ENCODE measurements at places on chromosomes 16 and 17.

GRCh38 chr17:3510090-3510489, 34.3 kb downstream of the ASPA start:
- DNase-seq: no peak

DNA sequence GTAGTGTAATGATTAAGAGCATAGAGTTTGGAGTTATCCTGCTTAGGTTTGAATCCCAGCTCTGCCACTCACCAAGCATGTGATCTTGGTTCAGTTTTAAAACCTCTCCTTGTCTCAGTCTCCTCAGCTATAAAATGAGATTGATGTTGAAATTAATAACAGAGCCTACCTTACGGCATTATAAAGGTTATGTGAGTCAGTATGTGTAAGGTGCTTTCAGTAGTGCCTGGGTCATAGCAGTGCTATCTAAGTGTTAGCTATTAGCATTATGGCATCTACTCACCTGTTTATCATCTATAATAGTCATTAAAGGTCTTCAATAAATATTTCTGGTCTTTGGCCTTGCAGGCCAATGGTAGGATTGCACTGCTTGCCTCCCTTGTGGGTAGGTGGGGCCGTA, 53.4 kb downstream of the PRKCB start:
- no peak for DNase-seq

- no peak for DNase-seq
Measured at GRCh38 chr16:7398536-7398935, 65.9 kb downstream of the RBFOX1 start.

DNA sequence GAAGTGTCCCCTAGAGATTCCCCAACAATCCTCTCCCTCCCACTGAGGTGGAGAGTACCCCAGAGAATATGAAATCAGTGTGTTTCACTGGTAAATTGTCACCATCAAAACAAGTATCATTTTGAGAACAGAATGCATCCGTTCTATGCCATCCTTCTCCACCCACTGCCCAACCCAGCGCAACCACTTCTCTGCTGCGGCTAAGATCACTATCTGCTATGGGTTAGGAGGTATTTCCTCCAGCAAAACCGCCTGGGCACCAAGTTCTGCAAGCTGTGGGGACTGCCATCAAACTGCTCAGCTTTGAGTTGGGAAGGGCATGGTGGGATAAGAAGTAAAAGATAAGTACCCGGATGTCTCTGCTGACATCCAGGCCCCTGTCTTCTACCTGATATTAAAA, 24.4 kb downstream of the CNTNAP1 start:
- DNase-seq: no peak

GRCh38 chr17:6384481-6384880, 50.4 kb downstream of the AIPL1 start:
- DNase-seq: no peak

DNA sequence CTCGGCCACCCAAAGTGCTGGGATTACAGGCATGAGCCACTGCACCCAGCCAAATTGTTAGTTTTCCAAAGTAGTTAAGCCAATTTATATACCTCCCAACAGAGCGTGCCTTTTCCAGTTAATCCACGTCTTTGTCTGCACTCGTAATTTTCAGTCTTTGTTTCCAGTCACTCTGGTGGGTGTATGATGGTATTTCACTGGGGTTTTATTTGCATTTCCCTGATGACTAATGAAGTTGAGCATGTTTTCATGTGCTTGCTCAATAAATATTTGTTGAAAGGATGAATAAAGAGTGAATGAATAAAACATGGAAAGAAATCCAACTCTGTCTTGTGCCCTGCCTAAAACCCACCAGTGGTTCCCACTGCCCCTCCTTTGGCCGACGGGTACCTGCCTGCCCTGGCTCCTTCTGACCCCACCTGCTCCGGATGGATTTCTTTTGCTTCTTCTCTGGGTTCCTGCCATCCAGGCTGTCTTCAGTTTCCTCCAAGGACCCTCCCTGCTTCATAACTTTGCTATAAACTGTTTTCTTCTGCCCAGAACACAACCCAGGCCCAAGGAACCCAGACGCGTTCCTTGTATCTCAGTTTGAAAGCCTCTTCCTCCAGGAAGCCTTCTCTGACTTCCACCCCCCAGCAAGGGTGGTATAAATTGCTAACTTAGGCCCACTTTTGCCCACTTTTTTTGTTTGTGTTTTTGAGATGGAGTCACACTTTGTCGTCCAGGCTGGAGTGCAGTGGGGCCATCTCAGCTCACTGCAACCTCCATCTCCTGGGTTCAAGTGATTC, 3.0 kb upstream of the ABCC1 start:
- no peak for DNase-seq

- DNase-seq: no peak
Measured at GRCh38 chr17:66531851-66532295, 229.5 kb downstream of the PRKCA start.

DNA sequence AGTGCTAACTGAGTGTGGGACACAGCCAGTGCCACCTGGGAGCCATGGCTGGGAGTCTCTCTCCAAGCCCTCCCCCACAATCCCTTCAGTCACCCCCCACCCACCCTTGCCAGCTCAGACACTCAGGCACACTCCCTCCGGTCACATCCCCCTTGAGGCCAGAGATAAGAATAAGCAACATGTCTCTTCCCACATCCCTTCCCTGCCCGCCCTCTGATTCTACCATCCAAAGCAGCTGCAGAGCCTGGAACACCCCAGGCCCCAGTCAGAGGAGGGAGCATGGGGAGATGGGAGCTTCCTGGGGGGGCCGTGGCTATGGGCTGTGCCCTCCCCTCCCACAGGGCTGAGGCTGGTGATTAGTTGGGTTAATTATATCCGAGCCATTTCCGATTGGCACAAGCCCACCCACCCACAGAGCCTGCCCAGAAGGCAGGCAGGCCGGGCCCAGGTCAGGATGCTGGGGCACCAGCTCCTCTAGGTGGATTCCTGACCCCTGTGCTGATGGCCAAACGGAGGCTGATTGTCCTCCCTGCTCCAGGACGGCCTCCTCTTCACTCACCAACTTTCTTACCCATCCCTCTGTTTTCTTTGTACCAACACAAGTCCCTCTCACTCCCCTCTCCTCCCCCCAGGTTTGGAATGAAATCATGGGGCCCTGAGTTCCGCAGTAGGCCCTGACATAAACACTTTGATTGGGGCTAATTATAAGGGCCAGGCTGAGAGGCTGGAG, 28.6 kb upstream of the MEIOC start:
- no peak for DNase-seq

- DNase-seq: no peak
Measured at GRCh38 chr16:82832821-82833220, 206.1 kb downstream of the CDH13 start.

DNA sequence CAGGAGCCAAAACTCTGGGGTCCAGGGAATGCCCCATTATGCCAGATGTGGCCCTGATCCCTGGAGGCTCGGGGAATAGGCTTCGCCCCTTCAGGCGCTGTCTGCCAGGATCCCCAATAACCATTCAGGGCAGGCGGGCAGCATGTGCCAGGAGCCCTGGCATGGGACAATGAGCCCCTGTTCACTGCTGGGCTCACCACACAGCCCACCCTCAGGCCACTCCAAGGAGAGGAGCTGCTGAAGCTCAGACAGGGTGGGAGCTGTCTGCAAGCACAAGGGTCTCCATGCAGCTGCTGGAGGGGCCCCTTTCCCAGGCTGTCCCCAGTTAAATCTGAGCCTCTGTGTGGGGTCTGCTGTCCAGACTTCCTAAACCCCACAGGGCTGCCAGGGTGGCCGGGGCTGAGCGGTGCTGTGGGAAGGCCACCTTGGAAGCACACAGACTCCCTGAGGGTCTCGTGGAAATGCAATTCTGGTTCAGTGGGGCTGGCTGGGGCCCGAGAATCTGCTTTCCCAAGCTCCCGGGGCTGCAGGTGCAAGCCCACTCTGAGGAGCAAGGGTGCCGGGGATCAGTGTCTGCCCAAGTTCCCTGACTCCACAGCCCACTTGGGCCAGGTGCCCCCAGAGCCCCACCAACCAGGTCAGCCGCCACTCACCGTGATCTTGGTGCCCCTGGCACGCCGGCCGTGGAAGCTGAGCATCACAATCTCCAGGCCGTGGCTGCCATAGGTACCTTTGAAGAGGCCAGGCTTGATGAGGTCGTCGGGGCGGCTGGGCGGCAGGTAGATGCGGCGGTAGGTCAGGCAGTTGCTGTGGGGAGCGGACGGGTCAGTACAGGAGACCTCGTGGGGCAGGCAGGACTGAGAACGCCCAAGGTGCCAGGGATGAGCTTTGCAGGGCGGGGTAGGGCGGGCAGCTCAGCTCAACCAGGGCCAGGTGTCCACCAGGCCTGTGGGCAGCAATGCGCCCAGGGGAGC, 17.7 kb upstream of the C16orf95 start:
- no peak for DNase-seq

DNA sequence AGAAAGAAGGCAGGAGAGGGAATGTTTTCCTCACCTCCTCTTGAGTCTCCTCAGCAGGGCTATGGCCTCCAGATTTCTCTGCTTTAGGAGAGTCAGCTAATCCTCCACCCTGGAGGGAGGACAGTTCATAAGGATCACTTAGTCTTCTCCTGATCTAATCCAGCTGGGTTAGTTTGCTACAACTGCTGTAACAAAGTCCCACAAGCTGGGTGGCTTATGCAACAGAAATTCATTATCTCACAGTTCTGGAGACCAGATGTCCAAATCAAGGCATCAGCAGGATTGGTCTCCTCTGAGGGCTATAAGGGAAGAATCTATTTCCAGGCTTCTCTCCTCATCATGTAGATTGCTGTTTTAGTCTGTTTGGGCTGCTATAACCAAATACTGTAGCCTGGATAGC, 40.6 kb upstream of the XYLT1 start:
- no peak for DNase-seq

DNA sequence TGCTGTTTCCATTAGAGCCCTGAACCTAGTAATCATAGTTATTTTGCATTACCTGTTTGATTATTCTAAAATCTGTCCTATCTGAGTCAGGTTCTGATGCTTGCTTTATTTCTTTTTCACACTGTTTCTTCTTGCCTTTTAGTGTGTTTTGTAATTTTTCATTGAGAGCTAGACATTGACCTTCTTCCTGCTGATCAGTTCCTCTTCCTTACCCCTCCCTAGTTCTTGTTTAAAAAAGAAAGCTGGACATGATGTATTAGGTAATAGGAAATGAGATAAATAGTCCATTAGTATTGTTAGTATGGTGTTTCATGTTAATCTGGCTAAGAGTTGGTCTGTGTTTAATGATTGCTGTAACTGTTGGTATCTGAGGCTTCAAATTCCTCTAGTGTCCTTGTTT, 13.4 kb downstream of the WWP2 start:
- DNase-seq: no peak

- DNase-seq: no peak
Measured at GRCh38 chr17:67247416-67247900, 2.5 kb upstream of the HELZ start.

GRCh38 chr16:72853575-72854266, 194.2 kb downstream of the ZFHX3 start:
- no peak for DNase-seq

DNA sequence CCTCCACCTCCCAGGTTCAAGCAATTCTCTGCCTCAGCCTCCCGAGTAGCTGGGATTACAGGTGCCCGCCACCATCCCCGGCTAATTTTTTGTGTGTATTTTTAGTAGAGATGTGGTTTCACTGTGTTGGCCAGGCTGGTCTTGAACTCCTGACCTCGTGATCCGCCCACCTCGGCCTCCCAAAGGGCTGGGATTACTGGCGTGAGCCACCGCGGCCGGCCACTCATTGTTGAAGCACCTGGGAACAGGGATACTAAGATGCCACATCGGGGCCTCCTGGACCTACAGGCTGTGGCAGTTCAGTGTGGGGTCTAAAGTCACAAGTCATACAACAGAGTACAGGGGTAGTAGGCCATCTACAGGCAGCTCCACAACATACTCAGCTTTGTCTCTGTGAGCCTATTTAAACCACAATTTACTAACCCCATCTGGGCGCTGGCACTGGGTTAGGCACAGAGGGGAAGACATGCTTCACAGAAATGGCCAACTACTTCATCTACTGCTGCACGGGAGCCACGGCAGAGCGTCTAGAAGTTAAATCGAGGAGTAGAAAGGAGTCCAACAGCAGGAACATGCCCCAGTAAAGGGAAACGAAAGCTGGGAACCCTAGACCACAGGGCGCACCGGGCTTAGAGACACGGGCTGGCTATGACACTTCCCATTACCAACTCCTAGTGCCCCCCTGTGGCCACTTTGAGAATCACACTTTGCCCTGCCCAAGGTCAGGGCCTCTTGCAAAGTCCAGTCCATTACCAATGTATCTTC, 4.3 kb downstream of the VAMP2 start:
- DNase-seq: no peak

GRCh38 chr17:68182940-68183551, 64.8 kb upstream of the AMZ2 start:
- peak; percentile 51 for DNase-seq

DNA sequence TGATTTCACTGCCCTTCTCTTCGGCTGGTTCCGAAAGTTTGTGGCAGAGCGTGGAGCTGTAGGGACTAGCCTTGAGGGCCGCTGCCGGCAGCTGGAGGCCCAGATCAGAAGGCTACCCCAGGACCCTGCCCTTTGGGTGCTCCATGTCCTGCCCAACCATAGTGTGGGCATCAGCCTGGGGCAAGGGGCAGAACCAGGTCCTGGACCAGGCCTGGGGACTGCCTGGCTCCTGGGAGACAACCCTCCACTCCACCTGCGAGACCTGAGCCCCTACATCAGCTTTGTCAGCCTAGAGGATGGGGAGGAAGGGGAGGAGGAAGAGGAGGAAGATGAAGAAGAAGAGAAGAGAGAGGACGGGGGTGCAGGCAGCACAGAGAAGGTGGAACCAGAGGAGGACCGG, 856 bp upstream of the CXCL16 start:
- DNase-seq: no peak

GRCh38 chr17:42855048-42855596, 4.1 kb downstream of the AOC3 start:
- no peak for DNase-seq

GRCh38 chr17:66988069-66988798, 23.7 kb downstream of the CACNG4 start:
- DNase-seq: no peak

- no peak for DNase-seq
Measured at GRCh38 chr17:54754560-54754959, 146.1 kb upstream of the TOM1L1 start.

GRCh38 chr17:66963909-66964771, at the start of gene CACNG4:
Gene CACNG4 (plus strand): TSS chr17:66964707. CDS start chr17:66964912, 205 bp downstream.
- no peak for DNase-seq

- no peak for DNase-seq
Measured at GRCh38 chr16:86525696-86526095, 15.4 kb downstream of the FOXF1 start.

DNA sequence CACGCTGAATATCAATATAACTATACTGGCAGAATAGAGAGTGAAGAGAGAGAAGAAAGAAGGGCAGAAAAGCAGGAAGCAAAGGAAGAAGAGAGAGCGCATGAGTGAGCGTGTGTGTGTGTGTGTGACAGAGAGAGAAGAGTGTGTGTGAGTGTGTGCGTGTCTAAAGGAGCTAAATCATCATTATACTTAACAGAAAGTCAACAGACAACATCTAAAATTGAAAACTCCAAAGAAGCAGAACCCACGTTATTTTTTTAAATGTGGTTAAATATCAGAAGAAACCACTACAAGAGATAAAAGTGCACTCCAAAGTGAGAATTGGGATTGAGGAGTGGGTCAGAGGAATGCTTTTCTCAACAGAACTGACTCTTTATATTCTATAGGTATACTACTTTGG, 77.2 kb downstream of the BRIP1 start:
- DNase-seq: no peak
